ENCODE measurements at places on chromosomes 5 and 9.

DNA sequence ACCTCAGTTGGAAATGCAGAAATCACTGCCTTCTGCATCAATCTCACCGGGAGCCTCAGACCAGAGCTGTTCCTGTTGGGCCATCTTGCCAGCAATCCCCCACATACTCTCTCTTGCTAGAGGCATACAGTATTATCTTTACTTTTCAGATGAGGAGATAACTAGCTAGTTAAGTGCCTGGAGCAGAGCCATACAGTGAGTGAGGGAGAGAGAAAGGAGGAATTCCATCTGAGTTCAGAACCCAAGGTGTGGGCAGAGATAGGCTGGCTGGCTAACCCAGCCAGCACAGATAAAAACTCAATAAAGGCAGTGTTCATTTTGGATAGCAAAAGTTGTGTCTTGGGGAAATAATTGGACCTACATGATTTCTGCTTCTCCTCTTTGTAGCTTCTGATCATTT, 268.0 kb upstream of the KIF2A start:
- no peak for DNase-seq

- DNase-seq: no peak
These were observed 119.4 kb downstream of the CDH10 start for GRCh38 chr5:24525414-24525813.

- DNase-seq: no peak
These were observed at the start of gene PCDHB2 for GRCh38 chr5:141094481-141095262. PCDHB2 (plus strand) TSS chr5:141094615; CDS start chr5:141094791, 176 bp downstream.

DNA sequence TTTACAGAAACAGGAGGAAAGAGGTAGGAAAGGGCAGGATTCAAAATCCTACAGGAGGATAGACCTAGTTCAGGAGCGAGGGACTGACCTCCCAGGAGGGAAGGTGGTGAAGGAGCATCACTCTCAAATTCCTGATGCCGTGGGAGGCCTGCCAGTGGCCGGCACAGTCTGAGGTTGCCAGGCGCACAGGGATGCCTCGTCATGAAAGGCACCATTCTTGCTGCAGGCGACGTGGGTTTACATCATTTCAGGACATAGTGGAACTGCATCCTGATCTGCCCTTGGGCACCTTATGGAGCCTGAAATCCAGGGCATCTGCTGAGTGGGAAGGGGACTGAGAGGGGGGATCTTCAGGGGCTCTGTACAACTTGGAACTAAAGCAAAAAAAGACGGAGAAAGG, 163.2 kb upstream of the S1PR3 start:
- DNase-seq: no peak

GRCh38 chr5:81418606-81419005, 24.7 kb upstream of the ACOT12 start:
- no peak for DNase-seq
